ENCODE measurements at places on chromosomes 7 and 10. TPM values are rescaled to one million over a fixed set of nuclear protein-coding genes. Genes with fewer than 3 reads are reported as not detected.

DNA sequence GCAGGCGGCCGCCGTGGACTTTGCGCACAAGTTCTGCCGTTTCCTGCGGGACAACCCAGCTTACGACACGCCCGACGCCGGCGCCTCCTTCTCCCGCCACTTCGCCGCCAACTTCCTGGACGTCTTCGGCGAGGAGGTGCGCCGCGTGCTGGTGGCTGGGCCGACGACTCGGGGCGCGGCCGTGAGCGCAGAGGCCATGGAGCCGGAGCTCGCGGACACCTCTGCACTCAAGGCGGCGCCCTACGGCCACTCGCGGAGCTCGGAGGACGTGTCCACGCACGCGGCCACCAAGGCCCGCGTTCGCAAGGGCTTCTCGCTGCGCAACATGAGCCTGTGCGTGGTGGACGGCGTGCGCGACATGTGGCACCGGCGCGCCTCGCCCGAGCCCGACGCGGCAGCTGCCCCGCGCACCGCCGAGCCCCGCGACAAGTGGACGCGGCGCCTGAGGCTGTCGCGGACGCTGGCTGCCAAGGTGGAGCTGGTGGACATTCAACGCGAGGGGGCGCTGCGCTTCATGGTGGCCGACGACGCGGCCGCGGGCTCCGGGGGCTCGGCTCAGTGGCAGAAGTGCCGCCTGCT lies 14.1 kb downstream of the SH2B2 start:
- peak; percentile 43 for DNase-seq

Gene UBE3C
- total RNA-seq = 20.2 TPM

Gene PRF1
- 1.8 TPM for total RNA-seq

Gene TDRD1
- total RNA-seq = 0.34 TPM

DNA sequence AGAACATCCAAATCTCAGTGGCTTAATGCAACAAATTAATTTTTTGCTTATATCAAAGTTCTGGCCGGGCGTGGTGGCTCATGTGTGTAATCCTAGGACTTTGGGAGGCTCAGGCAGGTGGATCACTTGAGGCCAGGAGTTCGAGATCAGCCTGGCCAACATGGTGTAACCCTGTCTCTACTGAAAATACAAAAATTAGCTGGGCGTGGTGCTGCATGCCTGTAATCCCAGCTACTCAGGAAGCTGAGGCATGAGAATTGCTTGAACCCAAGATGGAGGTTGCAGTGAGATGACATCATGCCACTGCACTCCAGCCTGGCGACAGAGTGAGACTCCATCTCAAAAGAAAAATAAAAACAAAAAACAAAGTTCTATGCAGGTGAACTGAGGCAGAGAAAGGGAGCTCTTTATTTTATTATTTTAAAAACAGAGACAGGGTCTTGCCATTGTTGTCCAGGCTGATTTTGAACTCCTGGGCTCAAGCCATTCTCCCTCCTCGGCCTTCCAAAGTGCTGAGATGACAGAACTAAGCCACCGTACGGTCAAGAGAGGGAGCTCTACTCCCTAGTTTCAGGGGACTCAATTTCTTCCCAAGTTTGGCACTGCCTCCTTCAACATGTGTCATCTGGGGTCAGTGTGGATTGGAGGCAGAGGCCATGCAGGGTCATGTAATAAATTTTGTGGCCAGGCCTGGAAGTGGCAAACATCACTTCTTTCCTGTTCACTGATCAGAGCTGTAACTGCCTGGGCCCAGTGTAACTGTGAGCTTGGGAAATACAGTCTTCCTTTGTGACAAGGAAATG lies 2.4 kb downstream of the ADCK2 start:
- DNase-seq = no peak

- no peak for DNase-seq
These were observed 84.1 kb downstream of the SNX10 start for GRCh38 chr7:26375726-26376174.

Gene NOC3L
- total RNA-seq = 3.3 TPM

DNA sequence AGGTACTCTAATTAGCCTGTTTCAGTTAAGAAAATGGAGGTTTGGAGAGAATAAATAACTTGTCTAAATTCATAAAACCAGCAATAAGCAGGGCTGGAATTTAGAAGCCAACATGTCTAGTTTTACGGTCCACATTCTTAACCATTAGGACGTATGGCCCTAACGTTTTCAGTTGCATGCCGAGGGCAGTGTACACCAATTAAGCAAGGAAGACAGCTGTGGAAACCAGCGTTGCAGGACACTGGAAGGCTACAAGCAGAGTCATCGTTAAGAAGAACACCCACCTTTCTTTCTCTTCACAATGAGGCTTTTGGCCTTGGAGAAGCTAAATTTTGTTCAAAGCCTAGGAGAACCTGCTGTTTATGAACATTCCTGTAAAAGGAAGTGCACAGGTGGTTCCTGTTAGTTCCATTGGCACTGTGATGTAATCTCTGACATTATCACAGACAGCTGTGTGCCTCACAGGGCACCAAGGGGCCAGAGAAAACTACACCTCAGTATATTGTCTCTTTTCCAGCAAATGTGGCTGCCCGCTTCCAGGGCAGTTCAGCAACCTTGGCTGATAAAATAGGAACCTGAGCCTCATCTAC lies 21.0 kb downstream of the MPP7 start:
- DNase-seq = peak; percentile 31

Gene HSPA12A
- total RNA-seq = 8.2 TPM

Gene GPRIN2
- total RNA-seq = 4.3 TPM

DNA sequence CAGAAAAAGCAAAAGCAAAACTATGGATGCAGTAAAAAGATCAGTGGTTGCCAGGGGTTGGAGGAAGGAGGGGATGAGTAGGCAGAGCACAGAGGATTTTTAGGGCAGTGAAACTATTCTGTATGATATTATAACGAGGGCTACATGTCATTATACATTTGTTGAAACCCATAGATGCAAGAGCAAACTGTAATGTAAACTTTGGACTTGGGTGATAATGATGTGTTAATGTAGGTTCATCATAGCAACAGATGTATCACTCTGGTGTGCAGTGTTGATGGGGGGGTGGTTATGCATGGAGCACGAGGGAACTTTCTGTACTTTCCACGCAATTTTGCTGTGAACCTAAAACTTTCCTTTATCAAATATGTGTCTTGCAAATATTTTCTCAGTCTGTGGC lies 23.2 kb downstream of the SLK start:
- DNase-seq = no peak

Gene SEMA3E
- total RNA-seq = 0.56 TPM

- no peak for DNase-seq
These were observed 50.0 kb downstream of the ADAM22 start for GRCh38 chr7:87984088-87984487.

DNA sequence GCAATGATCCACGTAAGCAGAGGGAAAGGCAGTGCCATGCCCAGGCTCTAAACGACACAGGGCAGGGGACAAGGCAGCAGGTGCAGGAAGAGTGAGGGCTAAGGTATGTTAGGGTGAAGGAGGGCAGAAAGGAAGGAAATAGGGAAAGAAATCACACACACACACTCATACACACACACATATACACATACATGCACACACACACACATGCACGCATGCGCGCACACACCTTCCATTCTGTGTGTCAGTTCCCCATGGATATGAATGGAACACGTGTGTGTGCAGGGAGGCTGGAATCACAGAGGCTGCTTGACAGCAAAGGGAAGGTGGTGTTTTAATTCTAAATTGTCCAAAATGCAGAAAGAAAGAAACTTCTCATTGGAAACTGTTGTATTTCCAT lies 6.2 kb upstream of the PHYH start:
- no peak for DNase-seq

Gene CYP2C19
- 0.40 TPM for total RNA-seq

Gene SPDYE2
- total RNA-seq = not detected

DNA sequence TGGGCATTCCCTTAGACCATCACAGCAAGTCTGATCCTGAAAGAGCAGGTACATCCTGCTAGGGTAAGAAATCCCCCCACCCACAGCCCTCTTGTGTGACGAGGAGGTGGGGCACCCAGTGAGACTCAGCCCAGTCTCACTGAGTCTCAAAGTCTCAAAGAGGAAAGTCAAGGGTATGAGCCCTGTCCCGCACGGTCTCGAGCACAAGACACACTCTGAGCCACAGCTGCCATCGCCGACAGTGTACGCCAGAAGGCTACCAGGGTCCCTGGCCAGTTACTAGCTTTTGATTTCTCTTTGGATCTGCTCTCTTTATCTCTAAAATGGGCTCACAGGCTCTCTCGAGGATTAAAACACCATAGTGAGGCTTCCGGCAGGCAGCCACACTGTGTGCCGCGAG lies 190.2 kb downstream of the TNS3 start:
- peak; percentile 51 for DNase-seq

All from pancreas (tissue), 10 donors.